ENCODE measurements at places on chromosomes 4 and X.

GRCh38 chrX:73262991-73263390 is 48.3 kb upstream of the NAP1L2 start:
- DNase-seq: peak; percentile 27

GRCh38 chr4:1973218-1973617 is 35.6 kb downstream of the NELFA start:
- no peak for DNase-seq

DNA sequence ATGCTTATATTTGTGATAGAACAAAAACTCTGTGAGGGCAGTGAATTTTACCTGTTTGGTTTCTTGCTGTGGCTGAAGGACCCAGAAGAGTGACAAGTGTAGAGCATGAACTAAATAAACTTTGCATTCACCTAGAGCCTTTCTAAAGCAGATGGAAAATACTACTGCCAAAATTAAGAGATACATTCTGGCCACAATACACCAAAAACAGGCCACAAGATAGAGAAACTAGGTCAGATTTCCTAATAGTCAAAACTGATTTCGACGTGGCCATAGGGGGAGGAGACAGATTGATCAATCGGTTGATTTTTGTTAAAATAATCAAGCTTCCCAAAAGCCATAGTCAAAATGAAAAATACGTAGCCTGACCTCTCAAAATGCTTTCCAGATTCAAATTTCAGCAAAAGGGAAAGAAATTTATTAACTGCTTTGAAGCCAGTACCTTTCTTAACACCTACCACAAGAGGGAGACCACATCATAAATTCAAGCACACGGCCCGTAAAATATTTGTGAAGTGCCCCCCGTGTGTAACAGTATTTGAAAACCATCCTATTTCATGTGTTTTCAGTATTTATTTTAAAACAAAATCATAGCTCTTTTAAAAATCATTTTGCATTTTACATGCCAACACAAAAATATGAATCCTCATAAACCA is 132.4 kb downstream of the CORIN start:
- DNase-seq: no peak

GRCh38 chr4:75698162-75698962 is 25.2 kb upstream of the G3BP2 start:
- DNase-seq: no peak

DNA sequence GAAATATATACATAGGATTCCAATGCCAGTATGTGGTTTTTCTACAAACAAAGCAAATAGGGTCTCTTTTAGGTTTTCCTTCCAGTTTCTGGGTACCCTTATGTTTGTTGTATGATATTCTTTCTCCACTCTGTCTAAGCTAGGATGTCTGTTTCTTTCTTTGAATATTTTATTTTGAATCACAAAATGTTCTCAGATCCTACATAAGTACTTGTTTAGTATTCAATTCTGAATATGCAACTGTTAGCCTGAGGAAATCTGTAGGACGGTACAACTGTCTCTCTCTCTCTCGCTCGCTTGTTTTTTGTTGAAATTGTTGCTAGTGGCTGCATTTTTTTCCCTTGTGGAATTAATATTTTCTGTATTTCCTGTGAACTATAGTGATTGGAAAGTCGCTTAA is 163.2 kb downstream of the CCSER1 start:
- DNase-seq: no peak

- DNase-seq: no peak
Observed at GRCh38 chr4:26611372-26611771, 27.5 kb downstream of the TBC1D19 start.

DNA sequence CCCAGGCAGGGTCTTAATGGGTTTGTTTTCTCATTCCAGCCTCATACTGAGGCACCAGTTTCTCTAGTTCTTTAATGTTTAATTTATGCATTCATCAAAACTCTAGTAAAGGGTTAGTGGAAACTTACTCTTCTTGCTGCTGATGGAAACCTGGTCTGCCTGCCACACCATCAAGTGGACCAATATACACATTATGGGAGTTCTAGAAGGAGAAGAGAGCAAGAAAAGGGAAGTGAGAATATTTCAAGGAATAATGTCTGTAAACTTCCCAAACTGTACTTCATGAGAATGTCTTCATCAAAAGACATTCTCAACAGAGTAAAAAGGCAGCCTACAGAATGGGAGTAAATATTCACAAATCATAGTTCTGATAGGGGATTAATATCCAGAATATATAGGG is 20.9 kb upstream of the DHX15 start:
- DNase-seq: no peak

- no peak for DNase-seq
Observed at GRCh38 chr4:41363384-41363981, 106.8 kb downstream of the UCHL1 start.

DNA sequence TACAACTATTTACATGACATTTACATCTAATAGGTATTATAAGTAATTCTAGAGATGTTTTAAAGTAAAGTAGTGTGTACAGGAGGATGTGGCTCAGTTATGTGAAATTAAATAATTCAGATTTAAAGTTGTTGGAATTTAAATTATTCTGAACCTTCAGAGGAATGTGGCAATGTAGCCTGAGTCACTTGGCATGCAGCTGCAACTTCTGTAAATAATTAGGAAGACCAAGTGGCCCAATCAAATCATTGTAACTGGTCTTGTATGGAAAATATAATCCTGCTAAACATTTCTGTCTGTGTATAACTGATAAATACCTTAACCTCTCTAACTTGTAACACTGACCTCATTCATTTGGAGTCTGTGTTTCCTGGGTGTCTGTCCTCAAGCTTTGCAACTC is 828.9 kb downstream of the GLUD2 start:
- DNase-seq: no peak

- DNase-seq: no peak
Observed at GRCh38 chr4:78288327-78288726, 231.2 kb downstream of the FRAS1 start.

DNA sequence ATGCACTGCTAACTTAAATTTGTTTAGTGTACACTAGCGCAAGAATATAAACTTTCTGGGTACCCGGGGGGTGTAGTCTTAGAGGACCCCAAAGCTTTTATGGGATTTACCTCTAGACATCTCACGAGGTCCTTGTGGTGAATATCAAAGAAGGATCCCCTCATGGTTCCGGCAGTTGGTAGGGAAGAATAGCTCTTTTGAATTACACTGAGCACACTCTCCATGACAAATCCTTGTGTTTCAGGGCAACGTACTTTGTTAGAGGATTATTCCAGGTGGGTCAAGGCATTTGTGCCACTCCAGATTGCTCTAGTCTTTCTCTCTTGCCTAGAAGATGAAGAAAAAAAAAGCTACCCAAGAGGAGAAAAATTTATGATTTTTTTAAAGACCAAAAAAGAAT is 387.6 kb downstream of the PDHA2 start:
- DNase-seq: no peak

- DNase-seq: no peak
Observed at GRCh38 chrX:153521034-153521433, 3.6 kb downstream of the ATP2B3 start.

DNA sequence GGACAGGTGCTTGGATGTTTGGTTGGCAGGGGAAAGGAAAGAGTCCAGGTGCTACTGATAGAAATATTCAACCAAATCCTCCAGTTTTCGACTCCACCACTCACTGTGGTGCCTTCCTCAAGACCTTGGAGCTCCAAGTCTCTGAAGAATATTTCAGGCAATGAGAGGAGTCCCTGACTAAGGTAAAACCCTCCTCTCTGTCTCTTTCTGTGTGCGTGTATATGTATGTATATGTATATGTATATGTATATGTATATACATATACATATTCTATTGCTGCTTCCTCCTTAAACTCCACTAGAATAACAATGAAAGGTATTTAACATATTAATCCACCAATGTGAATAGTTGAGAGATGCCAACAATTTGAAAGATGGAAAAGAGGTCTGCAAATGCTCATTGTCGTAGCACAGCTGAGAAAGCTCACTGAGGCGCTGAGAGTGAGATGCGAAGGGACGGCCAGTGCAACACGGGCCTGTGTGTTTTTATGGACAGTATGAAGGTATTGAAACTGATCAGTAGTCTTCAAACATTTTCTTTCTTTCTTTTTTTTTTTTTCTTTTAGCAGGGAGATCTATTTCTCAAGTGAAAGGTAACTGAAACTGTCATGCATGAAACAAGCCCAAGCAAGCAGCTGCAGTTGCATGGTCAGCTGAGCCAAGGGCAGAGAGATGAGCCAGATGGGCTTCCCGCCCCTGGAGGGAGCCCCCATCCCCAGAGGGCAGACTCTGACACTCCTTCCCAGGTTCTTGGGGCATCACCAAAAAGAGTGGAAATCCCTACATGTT is 41.1 kb upstream of the HS3ST1 start:
- DNase-seq: no peak

DNA sequence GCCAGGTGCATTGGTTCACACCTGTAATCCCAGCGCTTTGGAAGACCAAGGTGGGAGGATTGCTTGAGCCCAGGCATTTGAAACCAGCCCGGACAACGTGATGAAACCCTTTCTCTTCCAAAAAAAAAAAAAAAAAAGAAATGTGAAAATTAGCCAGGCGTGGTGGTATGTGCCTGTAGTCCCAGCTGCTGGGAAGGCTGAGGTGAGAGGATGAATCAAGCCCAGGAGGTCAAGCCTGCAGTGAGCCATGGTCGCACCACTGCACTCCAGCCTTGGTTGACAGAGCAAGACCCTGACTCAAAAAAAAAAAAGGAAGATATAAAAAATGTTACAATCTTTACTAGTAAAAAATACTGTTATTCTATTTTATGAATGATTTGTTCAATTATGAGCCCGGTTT is 5.9 kb downstream of the FAM199X start:
- no peak for DNase-seq

GRCh38 chr4:30416547-30416946 is 303.6 kb upstream of the PCDH7 start:
- no peak for DNase-seq

DNA sequence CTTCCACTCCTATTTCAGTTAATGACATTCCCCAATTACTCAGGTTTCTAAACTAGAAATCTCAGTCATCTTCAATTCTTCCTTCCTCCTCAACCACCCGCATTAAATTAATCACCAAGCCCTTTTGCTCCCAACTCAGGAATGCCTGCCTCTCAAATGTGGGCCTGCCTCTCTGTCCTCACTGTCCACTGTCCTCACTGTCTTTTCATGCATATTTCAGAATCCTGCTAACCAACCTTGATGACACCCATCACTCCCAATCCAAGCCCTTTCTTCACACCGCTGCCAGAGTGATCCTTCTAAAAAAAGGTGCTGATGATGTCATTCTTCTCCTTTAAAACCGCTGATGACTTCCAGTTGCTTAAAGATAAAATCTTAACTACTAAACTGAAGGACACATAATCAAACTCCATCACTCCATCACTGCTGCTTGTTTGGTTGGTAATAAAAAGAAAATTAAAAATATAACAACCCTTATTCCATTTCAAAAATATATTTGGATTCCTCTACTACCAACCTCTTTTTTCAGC is 5.1 kb upstream of the APBB2 start:
- DNase-seq: no peak

DNA sequence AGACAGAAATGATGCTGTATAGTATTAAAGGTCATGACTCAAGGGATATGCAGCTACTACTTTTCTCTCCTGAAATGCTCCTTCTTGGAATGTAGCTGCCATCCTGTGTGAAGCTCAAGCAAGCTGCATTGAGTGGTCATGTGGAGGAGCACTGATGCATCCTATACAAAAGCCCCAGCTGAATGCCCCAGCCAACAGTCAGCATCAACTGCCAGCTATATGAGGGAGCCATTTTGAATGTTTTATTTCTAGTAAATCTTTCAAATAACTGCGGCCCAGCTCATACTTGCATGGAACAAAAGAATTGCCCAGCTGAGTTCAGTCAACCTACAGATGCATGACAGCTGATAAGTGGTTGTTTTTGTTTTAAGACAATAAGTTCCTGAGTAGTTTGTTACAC is 165.0 kb upstream of the GEMIN8 start:
- DNase-seq: no peak

GRCh38 chr4:30825008-30825770 is 105.0 kb downstream of the PCDH7 start:
- DNase-seq: no peak

- DNase-seq: no peak
Observed at GRCh38 chrX:13080128-13080795, 35.8 kb upstream of the FAM9C start.

- DNase-seq: no peak
Observed at GRCh38 chrX:14718403-14718802, 154.5 kb downstream of the FANCB start.

DNA sequence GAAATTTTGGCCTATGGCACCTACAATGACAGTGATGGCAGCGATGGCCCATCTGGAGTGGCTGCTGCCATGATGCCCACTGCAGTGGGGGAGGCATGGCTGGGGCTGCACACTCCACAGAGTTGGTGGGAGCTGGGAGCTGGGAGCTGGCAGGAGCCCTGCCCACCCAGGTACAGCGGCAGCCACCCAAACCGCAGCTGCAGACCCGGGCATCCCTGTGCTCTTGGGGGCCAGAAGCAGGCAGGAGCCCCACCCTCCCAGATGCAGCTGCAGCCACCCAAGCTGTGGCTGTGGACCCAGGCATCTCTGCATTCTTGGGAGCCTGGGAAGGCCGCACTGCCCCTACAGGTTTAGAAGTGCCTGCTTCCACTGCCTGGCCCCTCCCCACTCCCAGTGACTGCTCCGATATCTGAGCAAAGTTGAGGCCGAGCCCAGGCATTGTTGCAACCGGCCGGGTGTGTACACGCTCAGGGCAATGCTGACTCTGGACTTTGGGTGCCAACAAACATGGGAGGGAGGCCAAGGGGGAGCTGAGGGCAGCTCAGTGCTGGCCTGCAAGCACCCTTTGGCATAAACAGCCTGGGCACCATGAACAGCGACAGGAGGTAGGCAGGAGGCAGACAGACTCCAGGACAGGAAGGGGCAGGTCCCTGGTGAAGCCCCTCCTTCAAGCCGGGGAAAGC is 82.8 kb downstream of the PPP4R3C start:
- no peak for DNase-seq

- DNase-seq: no peak
Observed at GRCh38 chrX:7263961-7264360, 116.0 kb upstream of the PUDP start.

- no peak for DNase-seq
Observed at GRCh38 chrX:42466332-42467046, 311.5 kb downstream of the PPP1R2C start.

- no peak for DNase-seq
Observed at GRCh38 chr4:187827631-187828030, 167.9 kb upstream of the ZFP42 start.

GRCh38 chr4:34181891-34182290 is 2062.4 kb downstream of the ARAP2 start:
- no peak for DNase-seq

DNA sequence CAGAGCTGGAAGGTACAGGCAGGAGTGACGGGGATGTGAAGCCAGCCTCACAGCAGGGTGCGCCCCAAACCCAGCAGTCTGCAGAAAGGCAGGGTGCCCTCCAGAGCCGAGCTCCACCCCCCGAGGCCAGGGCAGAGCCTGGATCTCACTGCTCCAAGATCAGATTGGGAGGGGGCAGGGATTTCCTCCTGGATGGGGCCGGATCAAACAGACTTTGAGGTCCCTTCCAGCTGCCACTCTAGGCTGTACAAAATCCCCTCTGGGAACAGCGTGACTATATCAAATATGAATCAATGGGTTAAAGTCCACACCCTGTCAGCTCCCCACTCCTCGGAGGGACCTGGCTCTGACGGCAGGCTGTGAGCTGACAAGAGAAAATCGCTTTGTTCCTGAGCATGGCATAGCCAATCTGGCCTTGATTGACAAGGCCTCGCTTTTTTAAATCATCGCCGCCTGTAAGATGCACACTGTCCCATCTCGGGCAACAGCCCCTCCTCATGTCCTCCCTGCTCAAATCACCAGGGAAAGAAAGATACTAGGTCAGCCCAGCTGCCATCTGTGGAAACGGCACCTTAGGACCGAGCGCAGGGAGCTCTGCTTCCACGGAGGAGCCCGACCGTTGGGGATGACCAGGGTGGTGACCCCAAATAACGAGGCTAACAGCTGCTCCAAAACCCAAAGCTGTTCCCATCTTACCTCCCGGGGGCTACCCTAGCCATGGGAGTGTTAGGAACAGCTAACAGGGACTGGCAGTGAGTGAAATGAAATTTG is 39.9 kb downstream of the PSAPL1 start:
- DNase-seq: no peak

Data from spinal cord (tissue), 10 donors.